Stimulated activated CD4-positive, alpha-beta T cell treated with anti-CD3 and anti-CD28 coated beads, Interleukin-15, amount 100 ng/mL, for 1 hour (primary cell): ENCODE measurements at places on chromosomes 11 and 22.

DNA sequence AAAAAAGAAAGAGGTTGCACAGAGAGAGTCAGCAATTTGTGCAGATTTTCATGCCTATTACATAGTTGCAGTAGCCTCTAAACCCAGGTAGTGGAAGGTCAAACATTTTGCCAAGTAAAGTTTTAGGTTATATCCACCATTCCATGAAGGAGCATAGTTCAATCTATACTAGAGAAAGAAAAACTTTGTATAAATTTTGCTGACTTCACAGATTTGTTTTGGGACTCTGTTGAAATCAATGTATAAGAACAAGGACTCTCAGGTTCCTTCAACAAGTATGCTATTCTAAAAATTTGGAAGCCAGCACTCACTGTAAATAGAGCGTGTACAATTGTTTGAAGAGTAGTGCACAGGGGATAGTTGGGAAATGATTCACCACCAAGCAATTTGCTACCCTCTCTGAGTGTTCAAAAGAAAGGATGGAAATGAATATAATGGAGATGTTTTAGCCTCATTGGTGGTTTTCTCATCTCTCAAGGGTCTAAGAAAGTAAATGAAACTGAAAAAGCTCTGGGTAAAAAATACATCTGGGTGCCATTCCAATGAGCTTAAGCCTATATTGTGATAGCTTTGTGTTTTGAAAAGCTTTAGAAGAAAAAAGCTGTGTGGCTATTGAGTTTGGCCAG lies 508.4 kb upstream of the LUZP2 start:
- DNase-seq = no peak

GRCh38 chr11:122019908-122020694 lies 95.9 kb downstream of the BLID start:
- DNase-seq = no peak

DNA sequence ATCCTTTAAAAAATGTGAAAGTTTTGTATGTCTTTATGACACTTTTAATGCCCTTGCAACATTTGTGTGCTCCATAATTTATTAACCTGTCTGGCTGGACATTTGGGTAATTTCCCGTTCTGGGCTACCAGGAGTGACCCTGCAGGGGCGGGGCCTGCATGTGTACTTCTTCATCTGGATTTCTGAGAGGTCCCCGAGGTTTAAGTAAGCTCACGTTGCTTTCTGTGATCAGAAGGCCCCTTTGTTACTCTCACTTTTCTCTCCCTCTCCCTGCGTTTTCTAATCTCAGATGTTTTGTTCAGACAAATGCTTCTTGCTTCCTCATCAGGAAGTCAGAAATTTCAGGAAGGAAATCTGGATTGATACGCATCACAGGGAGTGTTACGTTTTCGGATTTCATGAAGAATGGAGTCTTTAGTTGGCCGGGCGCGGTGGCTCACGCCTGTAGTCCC lies 78.9 kb upstream of the CRYBB3 start:
- no peak for DNase-seq

DNA sequence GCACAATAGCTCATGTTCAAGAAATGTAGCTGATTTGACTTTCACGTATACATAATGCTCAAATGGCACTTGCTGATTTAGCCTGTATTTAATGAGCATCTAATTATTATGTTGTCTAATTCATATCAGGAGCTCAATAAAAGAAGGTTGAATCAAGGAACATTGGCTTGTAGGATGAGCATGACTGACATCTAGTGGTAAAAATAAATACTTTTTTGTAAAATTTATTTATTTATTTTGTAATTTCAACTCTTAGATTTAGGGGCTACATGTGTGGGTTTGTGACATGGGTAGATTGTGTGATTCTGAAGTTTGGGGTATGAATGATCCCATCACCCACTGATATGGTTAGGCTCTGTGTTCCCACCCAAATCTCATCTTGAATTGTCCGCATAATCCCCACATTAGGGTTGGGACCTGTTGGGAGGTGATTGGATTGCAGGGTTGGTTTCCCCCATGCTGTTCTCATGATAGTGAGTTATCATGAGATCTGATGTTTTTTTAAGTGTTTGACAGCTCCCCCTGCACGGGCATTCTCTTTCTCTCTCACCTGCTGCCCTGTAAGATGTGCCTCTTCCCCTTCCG lies 1.7 kb upstream of the OR52E5 start:
- DNase-seq = no peak

DNA sequence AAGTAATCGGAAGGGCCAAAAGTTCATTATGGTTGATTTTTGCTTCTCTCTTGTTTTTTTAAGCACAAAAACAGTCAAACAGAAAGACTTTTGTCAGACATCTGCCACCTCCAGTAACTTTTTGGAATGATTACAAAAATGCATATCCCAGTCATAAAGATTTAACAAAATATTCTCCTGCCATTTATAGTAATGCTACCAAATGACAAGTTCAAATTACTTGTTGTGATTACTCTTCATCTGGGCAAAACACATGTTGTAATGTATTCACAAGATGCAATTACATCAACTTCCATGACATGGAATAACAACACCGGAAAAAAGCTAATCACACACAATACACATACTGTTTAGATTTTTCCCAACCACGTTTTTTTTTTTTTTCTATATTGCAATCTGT lies 1017.5 kb upstream of the TENM4 start:
- no peak for DNase-seq

DNA sequence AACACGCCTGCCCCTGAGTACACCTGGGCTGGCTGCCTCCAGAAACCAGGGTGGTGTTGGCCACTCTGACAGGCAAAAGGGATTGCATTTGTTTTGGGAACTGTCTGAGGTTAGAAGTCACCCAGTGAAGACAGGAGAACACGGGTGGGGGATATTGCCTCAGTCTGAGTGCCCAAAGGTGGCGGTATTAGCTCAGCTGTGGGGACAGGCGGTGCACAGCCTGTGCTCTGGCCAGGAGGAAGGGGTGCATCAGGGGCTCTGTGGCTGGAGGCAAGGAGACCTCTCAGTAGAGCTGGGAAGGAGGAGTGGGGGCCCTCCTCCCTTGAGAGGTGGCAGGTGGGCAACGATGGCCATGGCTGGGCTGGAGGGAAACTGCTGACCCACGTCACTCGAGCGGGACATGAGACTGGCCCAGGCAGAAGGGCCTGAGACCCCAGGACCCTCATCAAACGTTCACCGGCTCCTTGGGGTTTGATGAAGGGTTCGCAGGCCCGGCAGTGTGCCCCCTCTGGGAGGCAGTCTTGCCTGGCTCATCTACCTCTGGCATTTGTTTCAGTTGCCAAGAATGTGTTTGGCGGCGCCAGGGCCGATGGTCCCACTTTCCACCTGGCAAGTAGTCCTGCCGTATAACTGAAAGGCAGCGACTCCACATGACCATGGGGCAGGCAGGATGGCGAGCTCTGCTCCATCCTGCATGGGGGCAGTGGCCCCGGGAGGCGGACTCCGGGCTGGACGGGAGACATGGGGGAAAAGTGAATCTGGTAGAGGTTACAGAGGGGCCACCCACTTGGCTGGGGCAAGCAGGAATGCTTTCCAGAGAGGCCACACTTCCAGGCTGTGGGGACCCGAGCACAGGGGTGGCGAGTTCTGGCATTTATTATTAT lies 52.8 kb upstream of the SMIM38 start:
- no peak for DNase-seq

DNA sequence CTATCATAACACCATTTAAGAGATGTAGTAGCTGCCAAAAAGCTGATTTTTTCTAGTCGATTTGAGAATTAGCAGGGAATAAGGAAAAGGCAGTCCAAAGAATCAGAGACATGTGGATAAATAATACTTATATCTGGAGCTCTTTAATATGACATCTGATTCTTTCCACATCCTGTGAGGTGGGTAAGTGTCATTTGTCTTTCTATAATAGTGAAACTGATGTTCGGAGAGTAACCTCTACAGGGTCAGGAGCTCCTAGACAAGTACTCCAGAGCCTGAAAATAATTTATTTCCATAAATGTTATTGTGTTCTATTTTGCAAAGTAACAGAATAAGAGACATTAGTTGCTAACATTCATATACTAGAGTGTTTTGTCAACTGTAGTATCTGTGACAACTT lies 367.6 kb downstream of the DYNC2H1 start:
- DNase-seq = no peak

DNA sequence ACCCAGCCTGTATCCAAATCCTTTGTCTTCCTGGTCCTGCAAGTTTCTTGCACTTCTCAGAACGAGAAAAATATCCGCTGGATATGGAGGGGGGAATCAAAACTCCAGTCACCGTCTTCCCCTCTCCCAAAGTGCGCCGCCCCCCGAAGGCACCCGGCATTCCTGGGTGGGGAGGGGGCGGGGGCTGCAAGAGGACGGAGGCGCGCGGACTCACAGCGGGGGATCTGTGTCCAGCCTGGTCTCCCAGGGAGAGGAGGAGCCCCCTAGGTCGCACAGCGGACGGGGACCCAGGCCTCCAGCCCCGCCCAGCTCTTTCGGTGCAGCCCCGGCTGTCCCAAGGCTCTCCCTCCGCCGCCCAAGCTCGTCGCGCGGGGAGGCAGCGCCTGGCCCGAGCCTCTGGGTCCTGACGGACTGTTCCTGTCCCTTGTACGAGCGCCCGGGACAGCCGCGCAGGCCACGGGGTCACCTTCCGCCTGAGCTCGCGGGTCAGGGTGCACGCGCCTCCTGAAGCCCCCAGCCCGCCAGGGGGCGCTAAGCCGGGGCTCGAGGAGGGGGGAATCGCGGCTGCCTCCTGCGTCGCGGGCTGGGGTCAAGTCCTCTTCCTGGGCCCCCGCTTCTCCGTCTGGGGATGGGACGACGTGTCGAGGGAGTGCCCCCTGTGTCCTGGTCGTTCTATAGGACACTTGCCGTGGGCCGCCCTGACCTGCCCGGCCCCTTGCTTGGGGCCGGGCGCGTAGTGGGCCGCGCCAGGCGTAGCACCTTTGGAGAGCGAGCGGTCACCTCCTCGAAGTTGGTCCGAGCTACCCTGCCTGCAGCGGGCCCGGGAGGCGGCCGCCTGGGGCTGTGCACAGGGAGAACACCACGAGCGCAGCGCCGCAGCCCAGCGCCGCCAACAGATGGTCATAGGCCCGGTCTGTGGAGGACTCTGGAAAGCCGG lies 2.4 kb upstream of the WNT11 start:
- DNase-seq = peak; percentile 63

- no peak for DNase-seq
Observed at GRCh38 chr11:114796954-114797721, 118.8 kb downstream of the NXPE2 start.

- no peak for DNase-seq
Observed at GRCh38 chr22:36117053-36117554, 43.5 kb downstream of the APOL3 start.

DNA sequence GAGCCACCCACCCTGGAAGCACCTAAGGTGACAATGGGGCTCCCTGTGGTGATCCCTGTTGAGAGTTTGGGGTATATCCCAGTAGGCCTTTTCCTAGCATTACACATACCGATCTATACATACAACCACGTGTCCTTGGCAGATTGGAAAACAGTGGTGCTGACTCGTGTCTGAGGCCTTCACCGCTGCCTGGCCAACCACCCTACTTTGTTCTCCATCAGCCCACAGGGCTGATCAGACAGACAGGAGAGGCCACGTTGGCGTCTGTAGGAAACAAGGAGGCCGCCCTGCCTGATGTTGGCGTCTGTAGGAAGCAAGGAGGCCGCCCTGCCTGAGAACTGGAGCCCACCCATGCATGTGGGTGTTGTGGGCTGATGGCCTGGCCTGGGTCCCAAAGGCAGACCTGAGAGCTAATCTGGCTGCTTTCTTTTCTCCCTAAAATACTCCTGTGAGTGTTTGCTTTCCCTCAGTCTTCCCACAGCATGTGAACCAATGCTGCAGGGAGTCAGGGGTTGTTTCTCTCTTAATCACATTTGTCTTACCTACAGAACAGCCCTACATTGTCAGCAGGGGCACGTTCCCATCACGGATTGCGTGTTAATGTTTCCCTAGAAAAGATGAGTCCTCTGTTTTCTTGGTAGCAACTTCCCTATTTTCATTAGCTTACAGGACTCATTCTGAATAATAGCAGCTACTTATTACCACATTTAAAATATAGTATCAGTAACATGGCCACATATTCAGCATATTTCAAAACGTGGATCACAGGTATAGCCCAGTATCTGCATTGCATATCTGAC lies 57.2 kb downstream of the SBF1 start:
- DNase-seq = no peak

DNA sequence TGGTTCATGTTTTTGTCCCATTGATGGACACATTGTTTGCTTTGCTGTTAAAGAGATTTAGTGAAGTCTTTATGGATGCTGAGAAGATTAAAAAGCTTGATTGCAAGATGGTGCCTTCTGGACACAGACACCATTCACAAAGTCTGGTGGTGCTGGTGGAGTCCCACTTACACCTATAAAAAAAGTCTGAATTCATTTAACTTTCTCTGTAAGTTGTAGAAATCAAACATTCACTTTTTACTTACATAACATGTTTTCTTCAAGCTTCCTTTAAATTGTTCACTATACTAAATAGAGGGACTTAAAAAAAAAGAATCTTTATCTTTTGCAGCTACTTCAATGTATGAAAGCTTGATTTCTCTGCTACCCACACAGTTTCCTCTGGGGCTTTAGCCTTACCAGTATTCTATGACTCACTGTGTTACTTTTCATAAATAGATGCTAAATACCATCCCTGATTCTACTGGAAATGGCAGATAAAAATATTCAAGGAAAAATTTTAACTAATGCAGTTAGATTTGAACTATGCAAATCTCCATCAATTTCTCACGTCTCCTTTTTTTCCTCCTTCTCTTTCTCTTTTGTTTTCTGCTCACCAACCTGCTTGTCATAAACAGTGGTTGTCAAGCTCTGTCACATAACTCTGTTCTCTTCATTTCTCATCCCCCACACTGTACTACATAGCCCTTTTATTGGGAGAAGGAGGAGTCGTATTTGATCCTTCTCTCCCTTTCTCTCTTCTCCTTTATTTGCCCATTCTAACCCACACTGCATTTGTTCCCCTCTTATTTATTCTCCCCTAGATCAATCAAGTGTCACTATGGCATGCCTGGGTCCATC lies 89.7 kb downstream of the FAM76B start:
- DNase-seq = no peak

DNA sequence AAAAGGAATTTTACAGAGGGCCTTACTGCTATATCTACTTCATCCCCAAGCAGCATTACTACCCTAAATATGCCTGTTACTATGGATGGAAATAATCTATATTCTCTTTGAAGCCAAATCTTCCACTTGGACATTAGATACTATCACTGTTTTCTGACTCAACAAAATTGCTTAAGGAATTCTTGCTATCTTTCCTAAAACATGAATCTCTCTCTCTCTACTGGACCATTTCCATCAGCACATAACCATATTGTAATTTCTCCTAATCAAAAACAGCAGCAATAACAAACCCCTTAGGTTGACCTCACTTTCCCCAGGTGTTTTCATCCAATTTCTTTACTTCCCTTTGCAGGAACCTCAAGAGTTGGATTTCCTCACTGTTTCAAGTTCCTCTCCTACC lies 67.9 kb upstream of the BLID start:
- no peak for DNase-seq

DNA sequence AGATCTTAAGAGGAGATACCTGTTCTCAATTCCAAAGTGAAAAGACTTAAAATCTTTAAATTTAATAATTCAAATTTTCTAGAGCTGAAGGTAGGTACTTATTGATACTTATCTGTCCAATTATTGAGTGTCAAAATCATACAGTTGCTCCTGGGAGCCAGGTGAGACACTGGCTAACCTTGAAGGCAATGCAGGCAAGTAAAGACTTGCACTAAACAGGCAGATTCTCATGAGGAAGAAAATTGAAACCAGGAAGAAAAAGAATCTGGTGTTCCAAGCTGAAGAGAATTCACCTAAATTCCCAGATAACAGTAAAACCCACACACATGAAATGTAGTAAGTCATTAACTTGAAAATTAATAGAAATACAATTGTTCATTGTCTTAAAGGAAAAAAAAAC lies 30.3 kb downstream of the VSIG10L2 start:
- no peak for DNase-seq

GRCh38 chr11:65917434-65918210 lies 1.2 kb downstream of the C11orf68 start:
- no peak for DNase-seq
